Esophagus squamous epithelium (tissue), 5 donors: ENCODE measurements at places on chromosomes 2 and 18.

DNA sequence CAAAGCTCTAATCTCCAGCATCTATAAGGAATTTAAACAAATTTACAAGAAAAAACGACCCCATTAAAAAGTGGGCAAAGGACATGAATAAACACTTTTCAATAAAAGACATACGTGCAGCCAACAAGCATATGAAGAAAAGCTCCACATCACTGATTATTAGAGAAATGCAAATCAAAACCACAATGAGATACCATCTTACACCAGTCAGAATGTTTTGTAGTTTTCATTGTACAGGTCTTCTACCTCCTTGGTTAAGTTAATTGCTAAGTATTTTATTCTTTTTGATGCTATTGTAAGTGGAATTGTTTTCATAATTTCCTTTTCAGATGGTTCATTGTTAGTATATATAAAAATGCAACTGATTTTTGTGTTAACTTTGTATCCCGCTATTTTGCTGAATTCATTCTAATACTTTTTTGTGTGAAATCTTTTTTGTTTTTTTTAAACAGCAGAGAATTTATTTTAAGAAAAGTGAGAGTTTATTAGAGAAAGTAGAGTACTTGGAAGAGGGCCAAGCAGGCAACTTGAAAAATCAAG lies 40.7 kb downstream of the SLC39A10 start:
- DNase-seq = no peak

DNA sequence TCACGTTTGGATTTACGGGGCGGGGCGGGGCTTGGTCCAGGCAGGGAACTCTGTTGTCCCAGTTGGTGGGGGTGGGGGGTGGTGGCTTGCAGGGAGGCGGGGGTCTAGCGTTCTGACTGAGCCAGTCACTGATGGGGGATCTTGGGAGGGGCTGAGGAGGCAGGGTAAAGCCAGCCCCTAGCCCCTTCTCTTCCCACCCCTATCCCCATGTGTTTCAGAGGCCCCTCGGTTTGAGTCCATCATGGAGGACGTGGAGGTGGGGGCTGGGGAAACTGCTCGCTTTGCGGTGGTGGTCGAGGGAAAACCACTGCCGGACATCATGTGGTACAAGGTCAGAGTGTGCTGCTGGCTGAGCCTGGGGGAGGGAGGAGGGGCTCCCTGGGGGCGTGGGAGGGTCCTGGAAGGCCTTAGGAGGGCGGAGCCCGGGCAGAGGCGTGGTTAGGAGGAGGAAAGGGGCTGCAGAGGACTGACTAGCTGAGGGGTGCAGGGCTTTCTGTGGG lies 22.0 kb upstream of the GMPPA start:
- DNase-seq = no peak

- no peak for DNase-seq
These were observed 301.5 kb downstream of the NDUFA10 start for GRCh38 chr2:239723486-239724193.

DNA sequence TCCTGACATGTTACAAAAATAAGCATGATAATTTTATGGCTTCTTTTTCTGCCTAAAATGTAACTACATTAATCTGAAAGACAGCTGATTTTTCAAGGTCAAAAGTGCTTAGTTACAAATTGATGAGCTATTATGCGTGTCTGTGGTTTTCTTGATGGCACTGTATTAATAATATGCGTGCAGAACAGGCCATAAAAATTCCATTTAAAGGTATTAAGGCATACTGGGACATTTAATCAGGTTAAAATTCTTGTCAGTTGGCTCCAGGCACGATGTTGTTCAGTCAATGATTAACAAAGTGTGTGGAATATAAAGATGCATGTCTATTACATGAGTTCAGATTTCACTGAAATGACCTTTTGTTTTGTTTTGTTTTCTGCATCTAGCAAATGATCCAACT lies 420.1 kb upstream of the ZNF804A start:
- no peak for DNase-seq

- DNase-seq = no peak
These were observed 33.5 kb upstream of the NOL4 start for GRCh38 chr18:34258176-34258575.

- DNase-seq = no peak
These were observed 61.4 kb downstream of the CCDC148 start for GRCh38 chr2:158395166-158395565.
